Central memory CD8-positive, alpha-beta T cell (primary cell): ENCODE measurements at places on chromosomes 6 and 20.

DNA sequence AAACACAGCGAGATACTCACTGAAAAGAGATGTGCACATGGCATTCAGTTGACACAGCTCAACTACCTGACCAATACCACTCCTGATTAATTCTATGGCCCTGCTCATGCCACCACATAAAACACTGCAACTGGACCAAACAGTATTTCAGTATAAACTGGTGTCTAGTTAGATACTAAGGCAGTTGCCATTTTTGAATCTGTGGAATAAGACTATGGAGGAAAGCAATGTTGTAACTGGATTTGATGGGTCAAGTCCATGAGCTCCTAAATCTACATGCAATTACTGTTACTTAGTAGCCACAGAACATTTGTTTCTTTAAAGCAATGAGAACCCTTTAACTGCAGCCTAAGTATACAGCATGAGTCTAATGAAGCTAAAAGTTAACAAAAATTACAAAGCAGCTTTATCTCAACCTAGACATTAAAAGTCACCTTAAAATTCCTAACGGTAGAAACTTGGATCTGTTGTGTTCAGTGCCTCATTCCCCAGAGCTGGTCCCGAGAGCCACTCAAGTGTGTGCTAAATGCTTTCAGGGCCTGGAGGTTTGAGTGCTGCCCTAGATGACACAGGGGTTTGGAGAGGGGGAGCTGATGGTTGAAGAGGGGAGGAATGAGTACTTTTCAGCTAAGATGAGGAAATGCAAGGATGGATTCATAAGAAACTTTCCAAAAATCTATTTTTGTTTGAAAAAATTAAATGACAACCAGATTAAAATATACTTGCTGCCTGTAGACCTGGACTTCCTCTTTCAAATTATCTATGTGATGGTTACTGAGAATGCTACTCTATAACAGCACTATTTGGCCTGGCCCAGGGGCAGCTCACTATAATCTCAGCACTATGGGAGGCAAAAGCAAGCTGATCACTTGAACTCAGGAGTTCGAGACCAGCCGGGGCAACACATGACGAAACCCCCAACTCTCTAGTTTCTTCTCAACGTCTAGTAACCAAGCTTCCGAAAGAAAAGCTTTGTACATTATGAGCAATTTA, 15.6 kb downstream of the SNX5 start:
- peaks cover 27% of the 10 kb centered on the region for H3K4me1 ChIP-seq
- H3K27ac ChIP-seq: no peak overlapping the region
- H3K4me3 ChIP-seq: no peak overlapping the region

- H3K4me3 ChIP-seq: no peak overlapping the region
- no peaks in the 10 kb centered on the region for H3K36me3 ChIP-seq
- no peak for DNase-seq
- H3K27ac ChIP-seq: no peak overlapping the region
- H3K4me1 ChIP-seq: peaks cover 5% of the 10 kb centered on the region
Observed at GRCh38 chr20:1804554-1804956, 90.7 kb upstream of the SIRPA start.

DNA sequence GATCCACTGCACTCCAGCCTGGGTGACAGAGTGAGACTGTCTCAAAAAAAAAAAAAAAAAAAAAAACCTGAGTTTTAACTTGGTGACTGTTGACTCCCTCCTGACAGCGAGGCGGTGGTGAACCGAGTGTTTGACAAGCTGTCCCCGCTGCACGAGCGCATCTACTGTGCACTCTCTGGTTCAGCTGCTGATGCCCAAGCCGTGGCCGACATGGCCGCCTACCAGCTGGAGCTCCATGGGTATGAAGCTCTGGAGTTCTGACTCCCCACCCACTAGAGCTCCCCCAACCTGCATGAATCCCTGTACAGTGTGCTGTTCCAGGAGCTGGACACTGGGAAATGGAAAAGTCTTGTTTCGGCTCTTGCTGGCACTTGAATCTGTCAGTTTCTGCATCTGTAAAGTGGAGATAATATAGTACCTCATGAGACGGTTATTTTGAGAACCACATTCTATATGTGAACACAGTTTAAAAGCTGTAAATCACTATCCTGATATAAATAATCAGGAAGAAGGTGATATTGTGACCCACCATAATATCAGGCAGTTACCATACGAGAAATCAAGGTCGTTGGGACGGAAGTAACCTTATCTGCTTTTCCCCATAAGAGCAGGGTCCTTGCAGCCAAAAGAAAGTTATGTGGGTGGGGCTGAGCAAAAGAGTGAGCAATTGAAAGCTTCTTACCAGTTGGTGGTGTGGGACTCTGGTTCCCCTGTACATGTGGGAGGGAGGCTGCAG, 3.3 kb downstream of the PSMB9 start:
- H3K4me3 ChIP-seq: peak overlapping the region; percentile 23
- H3K27me3 ChIP-seq: no peaks in the 10 kb centered on the region
- H3K27ac ChIP-seq: peak overlapping the region; percentile 67
- peaks cover 62% of the 10 kb centered on the region for H3K4me1 ChIP-seq
- peaks cover 80% of the 10 kb centered on the region for H3K36me3 ChIP-seq

GRCh38 chr20:23566199-23566932, 1.9 kb downstream of the CST9L start:
- peaks cover 45% of the 10 kb centered on the region for H3K27me3 ChIP-seq
- peaks cover 5% of the 10 kb centered on the region for H3K4me1 ChIP-seq
- H3K36me3 ChIP-seq: no peaks in the 10 kb centered on the region
- DNase-seq: no peak
- H3K27ac ChIP-seq: peak overlapping the region; percentile 17
- peak overlapping the region; percentile 6 for H3K4me3 ChIP-seq

- no peak overlapping the region for H3K4me3 ChIP-seq
- no peak overlapping the region for H3K27ac ChIP-seq
- H3K4me1 ChIP-seq: no peaks in the 10 kb centered on the region
- no peaks in the 10 kb centered on the region for H3K27me3 ChIP-seq
- DNase-seq: no peak
- H3K36me3 ChIP-seq: no peaks in the 10 kb centered on the region
Observed at GRCh38 chr20:23435626-23436539, 3.6 kb upstream of the CSTL1 start.

GRCh38 chr20:57371363-57371762, 19.8 kb upstream of the RBM38 start:
- no peaks in the 10 kb centered on the region for H3K27me3 ChIP-seq
- peaks cover 12% of the 10 kb centered on the region for H3K4me1 ChIP-seq
- no peak for DNase-seq

GRCh38 chr20:8534368-8535160, 402.5 kb downstream of the PLCB1 start:
- no peaks in the 10 kb centered on the region for H3K4me1 ChIP-seq
- H3K27ac ChIP-seq: no peak overlapping the region
- H3K4me3 ChIP-seq: no peak overlapping the region
- H3K27me3 ChIP-seq: no peaks in the 10 kb centered on the region
- no peak for DNase-seq
- peaks cover 5% of the 10 kb centered on the region for H3K36me3 ChIP-seq

GRCh38 chr6:88761237-88762031, 202.0 kb downstream of the RNGTT start:
- H3K4me1 ChIP-seq: no peaks in the 10 kb centered on the region
- no peaks in the 10 kb centered on the region for H3K27me3 ChIP-seq
- no peak for DNase-seq
- peaks cover 1% of the 10 kb centered on the region for H3K36me3 ChIP-seq
- no peak overlapping the region for H3K27ac ChIP-seq
- no peak overlapping the region for H3K4me3 ChIP-seq

GRCh38 chr6:85685713-85686112, 43.0 kb upstream of the SYNCRIP start:
- H3K4me1 ChIP-seq: no peaks in the 10 kb centered on the region
- no peak for DNase-seq
- H3K27me3 ChIP-seq: no peaks in the 10 kb centered on the region
- H3K27ac ChIP-seq: no peak overlapping the region
- no peaks in the 10 kb centered on the region for H3K36me3 ChIP-seq
- H3K4me3 ChIP-seq: no peak overlapping the region

- no peaks in the 10 kb centered on the region for H3K27me3 ChIP-seq
- DNase-seq: no peak
- no peak overlapping the region for H3K4me3 ChIP-seq
- H3K36me3 ChIP-seq: no peaks in the 10 kb centered on the region
Observed at GRCh38 chr20:6884114-6884513, 116.6 kb downstream of the BMP2 start.

- H3K27ac ChIP-seq: no peak overlapping the region
- peaks cover 2% of the 10 kb centered on the region for H3K36me3 ChIP-seq
- DNase-seq: no peak
- no peaks in the 10 kb centered on the region for H3K4me1 ChIP-seq
- H3K27me3 ChIP-seq: no peaks in the 10 kb centered on the region
Observed at GRCh38 chr6:54710456-54710855, 136.1 kb upstream of the FAM83B start.

DNA sequence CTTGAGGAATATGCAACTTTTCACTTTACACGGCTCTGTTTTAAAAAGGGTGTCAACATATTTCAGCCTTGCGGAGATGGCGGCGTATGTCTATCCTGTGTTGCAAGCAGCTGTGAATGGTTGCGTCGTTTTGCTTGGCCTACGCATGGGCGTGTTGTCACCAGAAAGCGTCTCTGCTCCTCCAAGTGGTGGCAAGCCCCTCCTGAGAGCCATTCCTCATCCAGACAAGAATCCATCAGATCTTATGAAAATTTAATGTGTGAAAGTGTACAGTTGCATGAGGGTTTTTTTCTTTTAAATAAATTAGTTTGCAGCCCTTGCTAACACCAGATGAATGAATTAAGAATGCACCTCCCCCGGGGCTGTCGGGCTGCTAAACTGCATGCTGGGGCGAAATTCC, 114.4 kb downstream of the PHACTR3 start:
- DNase-seq: no peak
- no peak overlapping the region for H3K4me3 ChIP-seq
- peaks cover 13% of the 10 kb centered on the region for H3K27me3 ChIP-seq
- H3K4me1 ChIP-seq: no peaks in the 10 kb centered on the region

DNA sequence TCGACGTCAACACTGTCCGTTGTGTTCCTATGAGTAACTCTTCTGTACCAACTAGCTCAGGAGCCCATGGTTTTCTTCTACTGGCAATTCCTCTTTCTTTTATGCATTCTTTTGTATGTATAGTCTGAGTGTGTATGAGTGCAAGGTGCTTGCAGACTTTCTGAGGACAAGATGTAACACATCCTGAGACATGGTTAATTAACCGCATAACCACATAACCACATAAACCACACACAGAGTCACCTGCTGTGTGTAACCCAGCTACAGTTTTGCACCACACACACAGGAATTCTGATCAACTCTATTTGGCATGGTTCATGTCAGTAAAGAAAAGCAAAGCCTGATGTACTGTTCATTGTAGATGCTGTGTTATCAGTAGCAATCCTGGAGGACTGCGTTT, 98.6 kb downstream of the DACT2 start:
- H3K27me3 ChIP-seq: peaks cover 25% of the 10 kb centered on the region
- no peak overlapping the region for H3K4me3 ChIP-seq
- no peaks in the 10 kb centered on the region for H3K4me1 ChIP-seq

DNA sequence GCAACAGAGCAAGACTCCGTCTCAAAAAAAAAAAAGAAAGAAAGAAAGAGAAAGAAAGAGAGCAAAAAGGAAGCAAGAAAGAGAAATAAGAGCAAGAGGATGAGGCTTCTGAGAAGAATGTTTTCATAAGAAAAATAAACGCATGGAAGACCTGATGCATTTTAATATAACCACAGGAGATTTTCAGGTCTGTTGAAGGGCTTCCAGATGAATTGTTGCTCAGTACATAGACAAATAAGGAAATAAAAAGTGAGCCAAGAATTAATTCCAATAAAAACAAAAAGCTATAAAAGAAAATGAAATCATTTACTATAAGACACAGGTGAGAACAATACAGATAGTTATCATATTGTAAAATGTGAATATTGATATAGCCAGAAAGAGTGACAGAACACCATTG, 43.5 kb downstream of the PERP start:
- H3K36me3 ChIP-seq: no peaks in the 10 kb centered on the region
- no peak overlapping the region for H3K4me3 ChIP-seq
- H3K27ac ChIP-seq: no peak overlapping the region
- DNase-seq: no peak

- no peak overlapping the region for H3K27ac ChIP-seq
- no peaks in the 10 kb centered on the region for H3K4me1 ChIP-seq
- H3K36me3 ChIP-seq: no peaks in the 10 kb centered on the region
- H3K27me3 ChIP-seq: peaks cover 12% of the 10 kb centered on the region
- no peak overlapping the region for H3K4me3 ChIP-seq
Observed at GRCh38 chr6:84273048-84273809, 45.8 kb upstream of the CEP162 start.

DNA sequence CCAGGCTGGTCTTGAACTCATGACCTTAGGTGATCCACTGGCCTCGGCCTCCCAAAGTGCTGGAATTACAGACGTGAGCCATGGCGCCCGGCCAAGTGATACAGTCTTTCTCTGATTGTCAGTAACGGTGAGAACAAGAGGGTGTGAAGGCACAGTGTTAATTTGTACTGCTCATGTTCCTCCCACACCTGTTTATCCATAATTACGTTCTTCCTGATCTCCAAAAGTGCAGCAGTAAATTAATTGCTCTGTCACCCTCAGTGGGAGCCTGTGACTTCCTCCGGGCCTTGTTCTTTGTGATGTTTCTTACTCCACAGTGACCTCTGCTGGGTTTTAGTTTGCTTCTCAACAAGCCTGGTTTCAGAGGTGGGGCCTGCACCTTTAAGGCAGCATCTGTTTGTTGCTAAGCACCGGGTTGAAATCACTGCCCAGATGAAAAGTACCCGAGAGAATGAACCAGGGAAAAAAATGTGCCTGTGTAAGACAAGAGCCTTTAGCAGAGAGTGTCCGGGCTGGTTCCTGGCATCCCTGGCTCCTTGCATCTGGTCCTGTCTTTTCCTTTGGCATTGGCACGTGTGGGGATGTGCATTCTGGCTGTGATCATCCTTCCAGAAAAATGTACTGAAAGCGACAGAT, 89.1 kb upstream of the CLDN20 start:
- no peak for DNase-seq
- no peak overlapping the region for H3K27ac ChIP-seq
- peaks cover 5% of the 10 kb centered on the region for H3K36me3 ChIP-seq
- no peaks in the 10 kb centered on the region for H3K27me3 ChIP-seq
- peaks cover 29% of the 10 kb centered on the region for H3K4me1 ChIP-seq

DNA sequence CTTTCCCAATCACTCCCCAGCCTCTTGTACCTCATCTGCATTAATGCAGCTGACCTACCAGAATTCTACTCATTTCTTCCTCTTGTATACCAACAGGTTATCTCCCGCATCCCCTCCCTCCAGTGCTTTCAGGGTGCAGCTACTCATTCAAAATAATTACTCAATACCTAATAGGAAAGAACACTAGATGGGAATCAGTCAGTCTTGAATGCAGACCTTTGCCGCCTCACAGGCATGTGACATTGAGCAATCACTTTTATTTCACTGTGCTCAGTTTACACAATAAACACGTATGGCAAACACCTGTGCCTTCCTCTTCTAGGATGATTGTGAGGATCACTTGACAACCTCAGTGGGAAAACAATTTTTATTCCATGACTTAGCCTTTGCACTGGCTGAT, 13.3 kb downstream of the ZSCAN31 start:
- no peak for DNase-seq

GRCh38 chr6:107679457-107679856, 144.7 kb downstream of the SCML4 start:
- no peak overlapping the region for H3K27ac ChIP-seq
- peaks cover 8% of the 10 kb centered on the region for H3K4me1 ChIP-seq
- DNase-seq: no peak
- H3K27me3 ChIP-seq: no peaks in the 10 kb centered on the region
